Fibroblast of skin of back (primary cell): ENCODE measurements at places on chromosomes 1 and 21.
A peak's percentile ranks its signal among the peaks of the same experiment; 100 is the strongest.

DNA sequence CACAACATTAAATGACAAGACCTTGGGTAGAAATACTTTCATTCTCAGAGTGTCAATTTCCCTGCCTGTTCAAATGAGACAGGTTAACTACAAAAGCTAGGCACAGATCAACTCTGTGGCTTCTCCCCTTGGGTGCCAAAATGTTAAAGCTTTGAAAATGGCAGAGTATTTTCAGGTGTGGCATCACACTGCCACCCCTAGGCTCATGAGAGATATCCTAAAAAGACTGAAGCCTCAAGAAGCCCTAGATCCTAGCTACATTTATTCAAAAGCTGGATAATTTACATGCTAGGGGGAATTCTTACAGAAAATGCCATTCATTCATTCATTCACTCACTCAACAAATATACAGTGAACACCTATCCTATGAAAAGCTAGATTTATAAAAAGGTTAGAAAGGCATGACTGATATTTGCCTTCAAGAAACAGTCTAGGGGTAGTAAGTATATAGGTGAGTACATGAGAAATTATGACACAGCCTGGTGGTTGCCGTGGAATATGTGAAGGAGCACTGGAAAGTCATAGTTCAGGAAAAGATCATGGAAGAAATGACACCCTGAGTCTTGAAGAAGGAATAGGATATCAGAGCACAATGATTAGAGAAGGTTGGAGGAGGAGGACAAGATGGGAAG, 15.9 kb upstream of the RAB4A start:
- peak; percentile 15 for DNase-seq

DNA sequence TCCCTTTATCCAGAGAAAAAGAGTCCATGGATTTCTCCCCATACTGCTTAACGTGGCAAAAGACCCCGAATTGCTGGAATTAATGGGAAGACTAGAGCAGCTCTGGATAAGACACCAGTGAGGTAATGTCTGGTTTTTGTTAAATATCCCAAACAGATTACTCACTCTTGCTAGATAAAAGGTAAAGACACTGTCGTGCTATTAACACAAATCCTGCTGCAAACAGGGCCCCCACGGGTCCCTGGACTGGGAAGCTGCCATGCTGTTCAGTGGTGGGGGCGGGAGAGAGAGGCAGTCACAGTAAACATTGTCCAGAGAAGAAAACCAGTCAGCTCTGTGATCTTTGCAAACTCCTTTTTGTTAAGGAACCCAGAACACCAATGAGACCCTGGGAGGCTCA, 15.2 kb upstream of the SRP9 start:
- peak; percentile 73 for DNase-seq

DNA sequence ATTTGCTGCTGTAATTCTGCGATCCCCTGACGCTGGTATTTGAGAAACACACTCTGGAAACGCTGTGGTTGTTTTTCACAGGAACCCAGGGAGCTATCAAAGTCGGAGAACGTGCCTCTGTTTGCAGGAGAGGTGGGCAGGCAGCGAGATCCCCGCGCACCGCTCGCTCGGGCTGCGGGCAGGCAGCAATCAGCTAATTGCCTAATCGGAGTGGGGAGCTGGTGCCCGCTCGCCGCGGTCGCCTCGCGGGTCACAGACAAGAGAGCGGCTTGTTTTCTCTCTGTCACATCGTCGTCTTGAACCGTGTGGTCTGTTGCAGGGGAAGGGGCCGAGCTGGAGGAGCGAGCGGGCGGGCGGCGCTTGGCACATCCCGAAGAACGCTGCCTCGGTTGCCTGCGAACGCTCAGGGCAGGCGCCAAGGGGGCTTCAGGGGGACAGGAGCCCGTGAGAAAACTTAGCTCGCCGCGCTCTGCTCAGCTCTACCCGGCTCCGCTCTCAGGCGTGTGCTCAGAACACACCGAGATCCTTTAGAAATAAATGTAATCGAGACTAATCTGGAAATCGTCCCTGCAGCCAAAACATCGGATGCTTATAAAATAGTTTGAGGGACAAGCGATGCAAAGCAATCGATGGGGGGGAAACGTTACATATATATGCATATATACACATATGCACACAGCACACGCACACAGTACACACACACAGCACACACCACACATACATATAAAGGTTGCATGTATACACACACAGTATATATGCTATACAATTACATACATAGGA, 93.6 kb upstream of the SMYD2 start:
- DNase-seq = no peak

GRCh38 chr1:111466480-111466879, 7.3 kb upstream of the C1orf162 start:
- DNase-seq = no peak

GRCh38 chr1:208113011-208113410, 131.2 kb downstream of the PLXNA2 start:
- DNase-seq = no peak

DNA sequence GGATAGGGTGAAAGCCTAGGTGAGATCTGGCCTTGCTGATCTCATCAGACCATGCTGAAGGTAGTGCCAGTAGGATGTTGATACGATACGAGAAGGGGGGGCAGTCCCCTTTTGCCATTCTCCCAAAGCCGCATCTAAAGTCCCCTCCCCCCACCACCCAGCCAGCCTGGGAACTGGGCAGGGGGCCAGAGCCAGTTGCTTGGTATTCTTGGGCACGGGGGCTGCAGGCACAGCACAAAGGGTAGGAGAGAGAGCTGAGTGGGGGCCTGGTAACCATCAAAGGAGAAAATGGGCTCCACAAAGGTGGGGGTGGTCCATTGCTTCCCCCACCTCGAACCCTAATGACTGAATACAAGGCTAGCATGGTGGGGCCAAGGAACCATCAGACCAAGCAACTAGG, 5.4 kb downstream of the PEA15 start:
- no peak for DNase-seq

DNA sequence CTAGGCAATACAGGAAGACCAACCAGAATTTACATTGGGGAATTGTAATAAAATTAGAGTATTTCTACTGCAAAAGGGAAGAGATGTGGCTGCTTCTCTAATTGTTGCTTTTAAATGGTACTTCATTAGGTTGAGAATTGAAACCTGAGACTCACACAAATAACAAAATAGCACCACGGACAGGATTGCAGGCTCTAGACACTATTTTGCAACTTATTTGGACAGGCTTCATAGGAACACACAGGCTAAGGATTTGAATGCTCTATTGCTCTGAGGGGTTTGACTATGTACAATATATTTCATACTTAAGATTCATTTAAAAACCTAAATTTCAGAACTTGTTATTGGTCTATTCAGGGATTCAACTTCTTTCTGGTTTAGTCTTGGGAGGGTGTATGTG, 79.6 kb downstream of the ATP1B1 start:
- no peak for DNase-seq
